ENCODE measurements at places on chromosomes 2 and 18.

GRCh38 chr18:58687871-58688308, 16.6 kb downstream of the MALT1 start:
- DNase-seq = peak; percentile 59

- DNase-seq = no peak
These were observed 340.6 kb downstream of the DYSF start for GRCh38 chr2:71793926-71794325.

DNA sequence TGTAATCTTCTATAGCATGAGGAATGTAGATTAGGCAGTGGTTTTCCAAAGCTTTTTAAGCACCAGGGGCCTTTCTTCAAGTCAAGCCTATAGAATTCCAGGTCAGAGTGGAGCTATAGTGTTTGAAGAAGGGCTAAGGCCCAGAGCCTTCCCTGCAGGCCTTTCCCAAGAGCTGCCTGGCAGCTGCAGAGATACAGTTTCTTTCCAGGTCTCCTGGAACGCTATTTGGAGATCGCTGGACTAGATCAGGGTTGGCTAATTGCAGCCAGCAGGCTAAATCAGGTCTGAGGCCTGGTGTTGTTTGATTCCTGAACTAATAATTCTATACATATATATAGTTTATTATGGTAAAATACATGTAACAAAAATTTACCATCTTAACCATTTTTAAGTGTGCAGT, 319.0 kb upstream of the SPRED2 start:
- no peak for DNase-seq

- DNase-seq = no peak
These were observed 405.8 kb downstream of the TMEM182 start for GRCh38 chr2:103167599-103167998.

- DNase-seq = no peak
These were observed 202.4 kb downstream of the INSIG2 start for GRCh38 chr2:118290411-118291250.

- no peak for DNase-seq
These were observed 100.1 kb downstream of the ICOS start for GRCh38 chr2:204036706-204037105.

GRCh38 chr2:134491771-134492441, 226.9 kb downstream of the TMEM163 start:
- DNase-seq = no peak

GRCh38 chr2:120298173-120298835, 45.7 kb downstream of the RALB start:
- no peak for DNase-seq

DNA sequence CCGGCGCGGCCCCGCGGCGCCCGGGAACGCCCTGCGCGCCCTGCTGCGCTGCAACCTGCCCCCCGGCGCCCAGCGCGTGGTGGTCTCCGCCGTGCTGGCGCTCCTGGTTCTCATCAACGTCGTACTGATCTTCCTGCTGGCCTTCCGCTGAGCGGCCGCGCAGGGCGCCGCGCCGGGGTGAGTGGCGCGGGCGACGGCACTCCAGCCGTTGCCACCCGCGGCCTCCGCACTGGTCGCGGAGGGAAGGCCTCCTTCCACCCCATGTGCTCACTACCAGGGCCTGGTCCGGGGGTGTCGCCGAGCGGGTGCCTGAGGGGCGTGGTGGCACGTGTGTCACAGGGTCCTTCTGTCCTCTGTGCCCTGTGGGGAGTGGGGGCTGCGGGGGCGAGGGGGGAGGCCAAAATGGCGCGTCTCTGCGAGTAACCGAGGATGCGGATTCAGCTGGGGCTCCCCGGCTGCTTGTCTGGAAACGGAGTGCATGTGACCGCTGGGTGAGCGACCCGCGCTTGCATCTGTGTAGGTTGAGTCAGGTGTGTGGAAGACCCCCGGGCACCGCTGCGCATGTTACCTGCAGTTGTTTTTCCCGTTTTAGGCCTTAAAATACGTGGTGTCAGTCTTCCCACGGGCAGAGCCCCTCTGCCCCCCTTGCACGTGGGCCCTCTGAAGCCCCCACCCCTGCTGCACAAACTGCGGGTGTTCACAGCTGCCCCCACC, 58.0 kb downstream of the FAM168B start:
- no peak for DNase-seq

- no peak for DNase-seq
These were observed 74.0 kb upstream of the FZD7 start for GRCh38 chr2:201959626-201960025.

DNA sequence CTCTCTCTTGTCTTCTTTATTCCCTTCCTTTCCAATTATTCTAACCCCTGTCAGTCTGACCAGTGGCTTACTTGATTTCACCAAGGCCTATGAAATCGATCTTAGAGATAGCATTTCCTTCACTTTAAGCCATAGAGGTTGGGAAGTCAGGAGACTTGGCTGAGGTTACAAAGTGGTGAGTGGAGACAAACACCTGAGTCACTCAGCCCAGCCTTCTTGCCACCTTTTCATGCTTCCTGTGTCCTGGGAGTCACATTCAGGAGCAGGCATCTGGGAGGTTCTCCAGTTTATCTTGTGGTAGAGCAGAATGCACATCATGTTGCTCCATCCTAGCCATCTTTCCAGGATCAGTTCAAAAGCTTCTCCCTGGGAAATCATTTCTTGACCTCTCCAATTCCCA, 59.1 kb downstream of the VSNL1 start:
- DNase-seq = no peak

DNA sequence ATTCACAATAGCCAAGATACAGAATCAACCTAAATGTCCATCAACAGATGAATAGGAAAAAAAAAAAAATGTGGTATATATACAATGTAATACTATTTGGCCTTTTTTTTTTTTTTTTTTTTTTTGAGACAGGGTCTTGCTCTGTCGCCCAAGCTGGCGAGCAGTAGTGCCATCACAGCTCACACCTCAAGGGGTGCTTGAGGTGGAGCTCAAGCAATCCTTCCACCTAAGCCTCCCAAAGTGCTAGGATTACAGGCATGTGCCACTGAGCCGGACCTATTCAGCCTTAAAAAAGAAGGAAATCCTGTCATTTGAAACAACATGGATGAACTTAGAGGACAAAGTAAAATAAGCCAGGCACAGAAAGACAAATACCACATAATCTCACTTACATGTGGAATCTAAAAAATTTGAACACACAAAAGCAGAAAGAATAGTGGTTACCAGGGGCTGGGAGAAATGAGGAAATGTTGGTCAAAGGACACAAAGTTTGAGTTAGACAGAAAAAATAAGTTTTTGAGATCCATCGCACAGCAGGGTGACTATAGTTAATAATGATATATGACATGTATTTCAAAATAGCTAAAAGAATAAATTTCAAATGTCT, 26.0 kb downstream of the TLK1 start:
- DNase-seq = no peak

GRCh38 chr2:224885836-224886547, 156.3 kb downstream of the DOCK10 start:
- DNase-seq = no peak

- no peak for DNase-seq
These were observed 23.9 kb upstream of the CCDC68 start for GRCh38 chr18:54983041-54983686.

DNA sequence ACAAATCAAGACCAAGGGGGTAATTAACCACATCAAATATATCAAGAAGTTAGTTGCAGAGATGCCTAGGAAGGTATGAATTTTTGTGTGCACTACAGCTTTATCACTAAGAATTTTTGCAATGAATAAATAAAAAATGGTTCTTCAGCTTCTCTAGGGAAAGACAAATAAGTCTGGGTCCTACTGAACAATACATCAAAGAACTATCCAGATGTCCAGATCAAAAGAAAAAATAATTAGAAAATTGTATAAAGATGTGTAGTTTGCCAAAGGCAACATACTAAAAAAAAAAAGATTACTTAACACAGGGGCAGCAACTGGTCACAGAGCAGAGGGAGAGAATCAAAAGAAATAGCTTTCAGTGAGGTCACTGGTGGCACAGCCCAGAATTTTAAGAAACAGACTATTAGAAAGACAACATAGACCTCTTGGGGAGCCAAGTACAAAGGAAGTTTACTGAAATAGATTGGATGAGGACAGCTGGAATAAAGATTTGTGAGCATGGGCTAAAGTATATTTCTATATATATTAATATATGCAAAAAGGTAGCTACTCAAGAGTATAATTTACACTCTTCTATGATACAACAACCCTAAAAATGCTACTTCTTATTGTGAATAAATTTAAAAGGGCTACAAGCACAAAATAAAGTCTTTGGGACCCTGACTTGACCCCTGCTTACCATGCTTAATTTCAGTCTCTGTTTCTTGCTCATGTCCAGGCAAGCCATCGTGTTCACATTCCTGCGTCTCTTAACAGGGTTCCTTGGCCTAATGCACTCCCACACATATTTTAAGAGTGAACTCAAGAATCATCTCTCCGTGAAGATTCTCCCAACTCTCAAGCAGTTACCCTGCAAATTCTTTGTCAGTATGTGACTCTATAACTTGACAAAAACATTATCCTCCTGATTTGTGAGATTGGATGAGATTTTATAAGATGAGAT, 99.0 kb upstream of the GRB14 start:
- DNase-seq = no peak

GRCh38 chr2:191927991-191928390, 81.1 kb upstream of the CAVIN2 start:
- no peak for DNase-seq

GRCh38 chr2:143792602-143793001, 663.4 kb downstream of the ARHGAP15 start:
- no peak for DNase-seq

DNA sequence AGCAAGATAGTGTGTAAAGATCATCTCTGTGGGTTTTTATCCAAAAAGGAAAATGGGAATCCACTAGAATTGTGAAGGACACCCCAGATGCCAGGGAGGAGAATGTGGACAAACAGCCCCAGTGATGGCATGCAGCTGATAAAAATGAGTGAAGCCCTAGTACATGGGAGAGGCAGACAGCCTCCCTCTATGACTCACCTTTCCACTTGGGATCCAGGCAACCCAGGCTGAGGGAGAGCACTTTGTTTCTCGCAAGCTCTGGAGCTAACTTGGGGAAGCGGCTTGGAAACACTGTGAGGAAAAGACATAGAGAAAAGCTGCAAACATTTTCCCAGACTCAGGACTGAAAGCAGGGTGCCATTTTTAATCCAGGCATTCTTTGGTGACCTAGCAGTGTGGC, 5.3 kb upstream of the FLACC1 start:
- DNase-seq = no peak

DNA sequence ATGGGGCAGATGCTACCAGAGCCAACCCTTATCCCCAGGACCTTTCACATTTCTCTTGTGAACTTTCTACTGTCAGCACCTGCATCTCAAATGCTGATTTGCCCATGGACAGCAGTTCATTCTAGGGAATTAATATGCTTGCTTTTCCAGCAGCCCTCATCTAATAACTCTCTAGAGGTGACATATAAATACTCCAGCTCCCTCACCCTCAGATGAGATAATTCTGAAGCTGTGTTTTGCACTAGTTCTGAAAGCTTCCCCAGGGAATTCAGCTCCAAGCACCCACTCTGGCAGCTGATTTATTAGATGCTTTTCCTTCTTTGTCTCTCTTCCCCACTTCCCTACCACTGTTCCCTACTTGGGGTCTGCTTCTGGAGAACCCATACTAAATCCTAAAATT, 62.1 kb downstream of the PLCL1 start:
- DNase-seq = no peak

DNA sequence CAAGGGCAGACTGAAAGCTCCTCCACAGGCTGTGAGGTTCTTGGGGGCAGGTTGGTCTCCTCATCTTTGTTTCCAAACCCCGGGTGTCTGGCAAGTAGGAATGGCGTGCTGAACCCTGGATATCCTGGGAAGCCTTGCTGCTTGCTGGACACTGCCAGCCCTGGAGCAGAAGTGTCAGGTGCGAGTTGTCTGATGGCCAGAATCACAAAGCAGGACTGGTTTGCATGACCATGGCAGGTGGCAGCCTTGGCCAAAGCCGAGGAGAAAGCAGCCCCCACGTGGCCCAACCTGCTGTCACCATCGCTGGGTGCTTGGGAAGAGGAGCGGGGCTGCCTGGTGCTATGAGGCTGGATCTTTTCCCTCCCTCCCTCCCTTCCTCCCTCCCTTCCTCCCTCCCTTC, 309.5 kb upstream of the HS6ST1 start:
- no peak for DNase-seq

GRCh38 chr2:195810340-195811098, 153.5 kb downstream of the SLC39A10 start:
- DNase-seq = no peak

DNA sequence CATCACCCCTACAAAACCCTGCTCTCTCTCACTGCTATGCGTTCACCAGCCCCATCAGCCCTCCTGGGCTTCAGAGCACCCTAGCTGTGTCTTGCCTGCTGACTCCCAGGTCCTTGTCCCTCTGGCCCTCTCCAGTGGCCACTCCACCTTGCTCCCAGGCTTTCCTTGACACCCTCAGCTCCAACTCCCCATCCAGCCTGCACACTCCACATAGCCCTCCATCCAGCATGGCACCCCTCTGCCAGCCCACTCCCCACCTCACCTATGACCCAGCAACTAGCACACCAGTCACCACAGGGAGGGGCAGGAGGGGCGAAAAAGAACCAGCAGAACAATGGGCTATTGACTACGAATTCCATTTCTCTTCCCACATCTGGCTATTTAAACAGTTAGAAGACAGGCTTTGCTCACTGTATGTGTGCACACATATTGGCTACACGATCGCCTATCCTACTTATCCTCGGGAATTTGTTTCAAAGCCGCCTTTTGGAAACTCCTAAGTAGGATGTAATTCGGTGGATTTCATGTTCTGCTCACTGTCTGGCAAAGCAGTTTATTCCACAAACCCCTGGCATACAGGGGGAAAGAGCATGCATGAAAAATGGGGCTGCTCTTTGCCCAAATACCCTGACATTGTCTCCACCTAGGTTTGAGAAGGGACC, 195.3 kb downstream of the SMAD2 start:
- no peak for DNase-seq

- no peak for DNase-seq
These were observed 38.7 kb downstream of the DDX1 start for GRCh38 chr2:15630121-15630977.

DNA sequence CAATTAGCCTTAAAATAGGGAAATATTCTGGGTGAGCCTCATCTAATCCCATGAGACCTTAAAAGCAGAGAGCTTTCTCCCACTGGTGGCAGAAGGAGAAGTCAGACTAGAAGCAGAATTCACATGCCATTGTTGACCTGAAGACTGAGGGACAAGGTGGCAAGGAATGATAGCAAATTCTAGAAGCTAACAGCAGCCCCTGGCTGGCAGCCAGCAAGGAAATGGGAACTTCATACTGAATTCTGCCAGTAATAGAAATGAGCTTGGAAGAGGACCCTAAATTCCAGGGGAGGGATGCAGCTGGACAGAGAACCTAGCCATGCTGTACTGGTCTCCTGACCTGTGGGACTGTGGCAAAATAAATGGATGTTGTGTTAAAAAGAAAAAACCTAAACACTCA, 19.5 kb downstream of the B3GNT7 start:
- DNase-seq = no peak

Data from stimulated activated naive CD4-positive, alpha-beta T cell treated with Interleukin-2 at 50 U/mL for 16 hours (primary cell).